Ovary (tissue), 10 donors: ENCODE measurements at places on chromosomes 5 and 9.

GRCh38 chr5:32029261-32029660, 144.9 kb downstream of the GOLPH3 start:
- no peak for DNase-seq

GRCh38 chr5:147648597-147648996, 133.9 kb downstream of the JAKMIP2 start:
- no peak for DNase-seq

GRCh38 chr9:27125936-27126335, 16.9 kb downstream of the TEK start:
- DNase-seq, result no peak

DNA sequence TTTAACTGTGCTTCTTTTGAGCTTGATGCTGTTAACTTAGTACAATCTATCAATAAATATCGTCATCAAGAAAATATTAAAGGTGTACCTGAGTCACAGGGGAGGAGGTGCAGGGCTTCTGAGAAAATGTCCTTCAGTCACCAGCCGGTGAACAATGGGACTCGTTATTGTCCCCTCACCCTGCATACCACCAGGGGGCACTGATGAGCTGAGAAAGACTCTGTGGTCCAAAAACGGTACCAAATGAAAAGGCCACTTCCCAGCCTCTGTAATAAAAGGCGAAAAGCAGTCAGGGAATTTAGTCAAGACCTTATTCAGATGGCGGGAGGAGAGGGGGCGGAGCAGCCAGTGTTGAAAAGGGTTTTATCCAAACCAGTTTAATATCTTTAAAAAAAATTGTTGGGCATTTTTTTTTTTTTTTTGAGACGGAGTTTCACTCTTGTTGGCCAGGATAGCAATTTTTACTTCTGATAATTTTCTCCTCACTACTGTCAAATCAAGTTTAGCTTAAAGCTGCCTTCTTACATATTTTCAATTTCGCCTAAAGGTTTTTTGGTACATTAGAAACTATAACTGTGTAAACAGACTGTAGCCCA, 271.9 kb upstream of the ADAMTS16 start:
- DNase-seq, result peak; percentile 56

DNA sequence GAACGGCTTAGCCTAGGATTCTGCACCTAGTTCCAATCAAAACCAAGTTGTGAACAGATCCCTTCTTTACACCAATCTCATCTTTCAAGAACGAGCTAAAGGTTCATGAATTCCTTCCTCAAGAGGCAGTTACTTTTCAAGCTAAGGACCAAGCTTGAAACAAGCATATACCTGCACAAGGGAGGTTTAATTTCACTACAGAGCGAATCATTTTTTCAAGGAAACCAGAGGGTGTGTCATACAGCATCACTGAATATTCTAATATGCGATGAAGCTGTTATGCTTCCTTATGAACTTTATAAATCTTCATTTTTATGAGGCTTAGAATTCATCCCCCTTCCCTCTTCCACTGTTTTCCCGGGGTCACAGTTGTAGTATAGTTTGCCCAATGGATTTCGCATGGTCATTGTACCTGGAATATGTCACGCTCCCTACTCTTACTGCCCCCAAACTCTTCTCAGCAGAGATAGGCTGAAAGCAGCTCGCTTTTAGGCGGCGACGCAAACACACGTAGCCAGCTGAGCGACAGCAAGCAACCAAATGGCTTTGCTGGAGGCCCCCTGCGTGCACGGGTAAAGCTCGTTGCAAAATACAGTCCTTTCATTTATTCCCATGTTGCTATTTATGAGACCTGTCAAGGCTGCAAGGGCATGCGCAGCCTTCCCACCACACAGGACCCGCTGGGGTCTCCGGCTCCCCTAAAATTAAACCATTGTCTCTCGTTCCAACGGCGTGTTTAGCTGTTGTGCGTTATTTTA, 832 bp downstream of the LMBRD2 start:
- peak; percentile 40 for DNase-seq

DNA sequence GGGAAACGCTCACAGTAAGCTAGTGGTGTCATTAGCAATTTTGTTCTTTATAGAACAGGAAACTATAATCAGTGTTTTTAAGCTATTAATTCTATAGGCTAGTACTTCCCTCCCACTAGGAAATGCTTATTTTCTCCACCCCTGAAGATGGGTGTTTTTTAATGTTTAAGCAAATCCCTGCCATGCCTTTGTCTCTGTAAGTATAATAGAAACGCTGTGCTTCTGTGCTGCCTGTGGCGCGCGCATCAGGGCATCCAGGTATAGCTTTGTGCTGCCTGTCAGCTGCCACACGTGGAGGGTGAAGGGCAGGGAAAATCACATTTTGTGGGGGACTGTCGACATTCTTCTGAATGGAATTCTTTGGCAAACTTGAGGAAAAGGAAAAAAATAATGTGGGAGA, 217.5 kb downstream of the RAB3C start:
- DNase-seq, result no peak

DNA sequence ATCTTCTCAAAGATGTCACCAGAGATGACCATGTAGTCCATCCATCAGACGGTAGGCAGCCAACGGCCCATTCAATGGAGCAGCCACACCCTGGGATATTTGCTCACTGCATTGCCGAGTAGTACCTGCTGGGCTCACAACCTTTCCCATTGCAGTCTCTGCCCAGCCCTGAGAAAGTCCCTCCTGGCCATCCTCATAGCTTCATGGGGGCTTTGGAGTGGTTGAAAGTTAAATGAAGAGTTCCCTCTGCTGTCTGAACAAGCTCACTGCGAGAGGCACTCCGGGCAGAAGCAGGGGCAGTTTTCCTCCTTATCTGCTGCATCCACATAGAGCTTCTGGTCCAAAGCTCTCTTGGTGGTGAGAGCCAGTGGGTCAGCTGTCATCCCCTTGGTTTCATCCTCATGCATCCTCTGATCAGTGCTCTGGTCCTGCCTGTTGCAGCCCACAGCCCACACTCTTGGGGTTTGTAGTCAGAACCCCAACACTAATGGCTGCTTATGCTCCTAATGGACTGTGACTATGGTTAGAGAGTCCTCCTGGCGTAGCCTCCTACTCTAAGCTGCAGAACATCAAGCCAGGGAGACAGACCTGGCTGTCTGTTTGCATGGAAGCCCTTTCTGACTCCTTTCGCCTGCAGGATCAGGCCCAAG, 23.3 kb downstream of the TNFSF8 start:
- no peak for DNase-seq

GRCh38 chr5:39774605-39775004, 349.8 kb upstream of the DAB2 start:
- no peak for DNase-seq

DNA sequence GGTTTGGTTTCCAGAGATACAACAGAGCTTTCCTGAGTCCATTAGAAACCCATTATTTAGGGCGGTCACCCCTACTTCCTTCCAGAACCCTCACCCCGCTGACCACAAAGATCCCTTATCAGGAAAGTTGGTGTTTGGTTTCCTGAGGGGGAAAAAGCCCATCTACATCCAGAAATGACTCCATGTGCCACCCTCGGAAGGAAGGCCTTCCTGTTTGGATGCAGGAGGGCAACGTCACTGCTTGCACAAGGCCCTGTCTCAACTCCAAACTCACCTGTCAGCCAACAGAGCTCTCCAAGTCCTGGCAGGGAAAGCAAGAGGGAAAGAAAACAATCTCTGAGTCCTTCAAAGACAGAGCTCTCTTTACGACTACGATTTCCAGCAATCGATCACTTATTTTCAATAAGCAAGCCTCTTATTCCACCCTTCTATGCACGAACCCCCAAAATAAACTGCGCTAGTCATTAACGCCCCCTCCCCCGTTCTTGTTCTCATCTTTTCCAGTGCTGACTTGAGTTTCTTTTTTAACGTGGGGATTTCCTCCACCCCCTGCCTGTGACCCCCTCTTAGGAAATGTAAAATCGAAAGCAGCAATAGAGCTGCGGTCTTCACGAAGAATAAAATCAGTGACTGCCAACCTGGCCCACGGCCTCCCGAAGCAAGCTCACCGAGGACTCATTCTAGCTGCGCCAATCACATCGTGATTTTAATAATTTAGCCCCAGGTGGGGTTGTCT, 35.7 kb upstream of the NTNG2 start:
- no peak for DNase-seq

DNA sequence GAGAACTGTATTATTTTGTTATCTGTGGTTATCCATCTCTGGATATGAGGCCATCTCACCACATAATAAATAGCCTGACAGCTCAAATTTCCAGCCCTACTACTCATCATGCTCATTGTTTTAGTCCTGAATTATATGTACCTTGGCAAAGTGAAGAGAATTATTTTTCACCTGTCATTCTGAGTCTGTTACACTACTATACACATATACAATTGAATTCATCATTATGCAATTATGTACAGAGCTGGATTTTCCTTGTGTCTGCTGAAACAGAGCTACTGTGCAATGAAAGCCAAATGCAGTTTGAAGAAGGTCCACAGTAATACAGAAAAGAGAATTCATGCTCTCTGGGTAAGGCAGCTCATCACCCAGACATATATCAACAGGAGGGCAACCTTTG, 28.5 kb downstream of the ESM1 start:
- no peak for DNase-seq

DNA sequence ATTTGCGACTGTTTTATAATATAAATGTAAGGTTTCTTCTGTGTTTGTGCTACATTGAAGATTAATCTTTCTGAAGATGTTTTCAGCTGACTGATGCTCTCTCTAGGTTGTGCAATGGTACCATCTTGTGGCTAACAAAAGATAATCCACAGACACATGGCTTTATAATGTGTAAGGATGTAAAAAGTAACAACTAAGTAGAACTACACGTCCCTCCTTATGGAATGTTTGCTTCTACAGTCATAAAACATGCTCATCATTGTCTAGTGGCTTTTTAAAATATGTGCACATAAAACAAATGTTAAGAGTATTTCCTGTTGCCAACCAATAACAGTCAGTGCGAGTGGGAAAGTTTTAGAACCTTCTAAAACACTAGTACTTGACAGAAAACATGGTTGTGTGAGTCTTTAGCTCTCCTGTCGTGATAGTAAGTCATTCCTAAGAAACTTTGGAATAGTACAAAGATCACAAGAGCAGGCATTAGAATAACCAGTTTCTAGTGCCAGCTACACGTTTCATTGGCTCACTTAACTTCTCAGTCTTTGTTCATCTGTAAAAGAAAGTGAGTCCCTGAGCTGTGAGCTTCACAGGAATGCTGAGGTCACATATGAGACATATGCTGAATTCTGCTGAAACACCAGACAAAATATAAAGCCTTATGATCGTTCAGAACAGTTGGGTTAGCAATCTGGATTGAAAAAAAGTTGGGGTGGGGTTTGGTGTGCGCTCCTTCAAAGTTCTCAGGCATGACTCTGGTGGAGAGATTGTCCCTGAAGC, 75.7 kb upstream of the GLIS3 start:
- no peak for DNase-seq

DNA sequence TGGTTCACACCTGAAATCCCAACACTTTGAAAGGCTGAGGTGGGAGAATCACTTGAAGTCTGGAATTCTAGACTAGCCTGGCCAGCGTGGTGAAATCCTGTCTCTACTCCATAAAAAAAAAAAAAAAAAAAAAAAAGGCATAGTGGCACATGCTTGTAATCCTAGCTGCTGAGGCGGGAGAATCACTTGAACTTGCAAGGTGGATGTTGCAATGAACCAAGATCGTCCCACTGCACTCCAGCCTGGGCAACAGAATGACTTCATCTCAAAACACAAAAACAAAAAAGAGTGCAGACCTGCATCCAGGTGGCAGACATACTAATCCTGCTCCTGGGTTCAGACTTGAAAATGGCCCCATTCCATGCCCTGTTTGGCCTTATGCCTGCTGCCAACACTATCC, 21.8 kb upstream of the ADAMTS19 start:
- DNase-seq, result no peak

- no peak for DNase-seq
Measured at GRCh38 chr5:55582256-55582655, 47.5 kb upstream of the PLPP1 start.

GRCh38 chr9:133087429-133088145, 25.8 kb downstream of the CEL start:
- no peak for DNase-seq

DNA sequence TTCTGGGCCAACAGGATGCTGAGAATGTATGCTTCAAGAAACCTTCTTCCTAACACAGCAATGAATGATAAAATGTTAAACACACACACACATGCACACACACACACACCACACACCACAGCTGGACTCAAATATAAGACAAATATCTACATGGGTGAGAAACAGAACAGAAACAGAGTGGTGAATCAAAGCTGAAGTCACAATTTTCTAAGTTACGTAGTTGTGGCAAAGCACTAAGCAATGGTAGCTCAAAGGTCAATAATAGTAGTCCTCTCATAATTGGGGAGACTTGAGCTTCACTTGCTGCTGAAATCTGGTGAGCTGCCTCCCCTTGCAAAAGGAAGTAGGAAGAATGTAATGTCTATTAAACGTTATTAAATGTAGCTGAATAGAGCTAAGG, 33.7 kb upstream of the ITGA1 start:
- no peak for DNase-seq

GRCh38 chr5:153365547-153365946, 124.9 kb upstream of the GRIA1 start:
- DNase-seq, result no peak

DNA sequence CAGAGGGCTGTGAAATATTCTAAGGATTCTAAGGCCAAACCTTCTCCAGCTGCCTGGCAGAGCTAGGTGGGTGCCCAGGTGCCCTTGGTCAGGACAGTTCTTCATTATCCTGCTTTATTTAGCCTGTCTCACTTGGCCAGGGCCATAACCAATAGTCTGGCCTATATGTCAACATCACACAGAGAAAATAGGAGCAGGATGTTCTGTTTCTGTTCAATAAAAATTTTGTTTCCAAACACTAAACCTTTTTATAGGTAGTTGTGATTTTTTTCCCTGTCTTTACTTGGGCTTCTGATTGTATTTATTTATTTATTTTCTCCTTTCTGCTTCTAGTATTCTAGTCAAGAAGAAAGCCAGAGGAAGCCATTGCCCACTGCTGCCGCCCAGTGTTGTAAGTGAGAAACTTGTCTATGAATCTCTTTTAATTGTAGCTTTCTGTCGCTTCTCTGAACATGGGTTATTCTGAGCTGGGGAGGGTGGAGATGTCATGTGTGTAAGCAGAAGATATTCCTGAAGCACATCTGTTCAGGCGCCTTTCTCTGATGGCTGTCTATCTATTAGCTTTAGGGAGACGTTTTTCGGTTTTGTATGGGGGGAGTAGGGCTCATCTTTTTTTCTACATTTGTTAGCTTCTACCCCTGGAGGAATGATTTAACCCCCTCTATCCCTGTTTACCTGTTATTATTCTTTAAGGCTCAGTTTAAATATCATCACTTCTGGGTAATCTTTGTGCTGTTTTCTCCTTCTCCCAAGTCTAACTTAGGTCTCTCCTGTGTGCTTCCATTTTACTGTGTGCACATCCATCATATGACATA, 97.1 kb downstream of the UNC13B start:
- peak; percentile 74 for DNase-seq

- DNase-seq, result no peak
Measured at GRCh38 chr5:148798786-148799185, 27.6 kb upstream of the ADRB2 start.

GRCh38 chr5:861442-862366, 10.9 kb upstream of the ZDHHC11 start:
- no peak for DNase-seq
